Ureter (tissue), 1 donor: ENCODE measurements at places on chromosomes 4 and X.

- no peak for DNase-seq
Observed at GRCh38 chrX:18351784-18352183, 2.7 kb downstream of the SCML2 start.

GRCh38 chr4:73945674-73946449 is 36.0 kb downstream of the PF4 start:
- DNase-seq = no peak

- no peak for DNase-seq
Observed at GRCh38 chrX:54494166-54494988, 1.7 kb downstream of the FGD1 start.

- DNase-seq = no peak
Observed at GRCh38 chr4:188154668-188155405, 15.6 kb downstream of the TRIML1 start.

GRCh38 chr4:102614801-102615200 is 113.6 kb downstream of the NFKB1 start:
- no peak for DNase-seq

DNA sequence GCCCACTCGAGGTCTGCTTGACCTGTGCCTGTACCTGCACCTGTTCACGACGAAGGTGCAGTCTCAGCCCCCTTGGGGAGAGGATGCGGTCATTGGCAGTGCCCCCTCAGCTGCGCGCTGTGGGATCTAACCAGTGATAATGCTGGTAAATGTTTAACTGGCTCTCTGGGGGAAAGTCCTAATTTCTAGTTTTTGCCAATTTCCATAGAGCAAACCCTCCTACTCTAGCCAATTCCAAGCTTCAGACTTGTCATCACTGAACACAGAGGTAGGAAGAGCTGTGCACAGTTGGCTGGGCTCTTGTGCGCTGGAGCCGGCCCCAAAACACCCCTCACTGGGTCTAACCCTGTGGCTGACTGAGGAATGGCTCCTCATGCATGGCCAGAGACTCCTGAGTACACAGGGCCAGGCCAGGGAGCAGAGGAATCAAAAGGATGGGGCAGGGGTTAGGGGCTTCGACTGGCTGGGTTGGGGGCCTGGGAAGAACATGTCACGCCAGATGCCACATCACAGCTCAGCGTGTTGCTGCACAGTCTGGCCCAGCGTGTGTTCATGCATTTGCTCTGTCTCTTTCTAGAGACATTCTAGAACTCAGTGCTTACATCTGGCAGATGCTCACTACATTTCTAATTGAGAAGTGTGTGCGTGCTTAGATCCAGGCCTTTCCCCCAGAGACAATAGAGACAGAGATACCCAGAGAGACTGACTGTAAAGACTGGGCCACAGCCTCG is 270.8 kb downstream of the BCOR start:
- no peak for DNase-seq

GRCh38 chrX:12950851-12951594 is 23.9 kb upstream of the TMSB4X start:
- DNase-seq = no peak

DNA sequence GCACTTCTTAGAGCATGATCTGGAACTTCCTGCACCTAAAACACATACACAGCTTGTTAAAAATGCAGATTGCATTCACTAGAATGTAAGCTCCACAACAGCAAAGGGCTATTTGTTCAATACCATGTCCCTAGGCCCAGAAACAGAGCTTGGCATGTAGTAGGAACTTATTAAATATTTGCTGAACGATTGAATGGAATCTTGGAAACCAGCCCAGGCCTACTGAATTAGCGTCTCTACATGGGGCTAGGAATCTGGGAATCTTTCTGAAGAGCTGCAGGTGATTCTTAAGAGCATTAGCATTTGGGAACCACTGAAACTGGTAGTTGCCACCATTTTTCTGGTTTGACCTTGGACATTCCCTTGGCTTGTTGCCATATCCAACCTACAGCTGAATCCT is 234.1 kb downstream of the STIM2 start:
- DNase-seq = no peak

GRCh38 chr4:27100713-27101112 is 240.1 kb downstream of the STIM2 start:
- no peak for DNase-seq

DNA sequence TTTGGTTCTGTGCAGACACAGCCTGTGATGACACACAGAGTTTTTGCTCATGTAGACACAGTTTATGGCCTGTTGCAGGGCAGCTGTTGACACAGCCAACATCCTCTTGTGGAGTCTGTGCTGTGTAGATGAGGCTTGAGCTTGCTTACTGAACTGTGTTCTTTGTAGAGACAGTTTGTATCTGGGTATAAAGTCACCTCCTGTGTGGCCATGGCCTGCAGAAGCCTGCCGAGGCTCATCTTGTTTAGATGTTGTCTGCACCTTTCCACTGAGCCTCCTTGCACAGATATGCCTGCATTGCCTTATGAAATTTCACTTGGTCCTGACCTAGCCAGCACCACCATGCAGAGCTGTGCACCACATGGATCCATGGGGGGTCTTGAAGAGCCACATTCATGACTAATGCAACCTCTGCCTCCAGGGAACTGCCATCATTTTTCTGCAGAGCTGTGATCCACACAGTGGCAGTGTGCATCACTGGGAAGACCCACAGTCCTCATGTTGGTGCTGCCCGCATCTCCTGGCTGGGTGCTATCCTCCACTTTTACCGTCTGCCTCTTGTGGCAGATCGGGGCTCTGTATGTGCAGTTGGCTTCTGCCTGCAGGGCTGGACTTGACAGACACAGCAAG is 198.0 kb upstream of the MAMLD1 start:
- DNase-seq = no peak
